ENCODE measurements at places on chromosomes 11 and 22.

- DNase-seq: no peak
- H3K36me3 ChIP-seq: no peaks in the 10 kb centered on the region
Observed at GRCh38 chr11:65736810-65737209, 16.2 kb upstream of the RNASEH2C start.

GRCh38 chr11:116535994-116536393 is 236.8 kb downstream of the BUD13 start:
- DNase-seq: no peak
- H3K4me3 ChIP-seq: no peak overlapping the region
- H3K4me1 ChIP-seq: no peaks in the 10 kb centered on the region
- H3K27ac ChIP-seq: no peak overlapping the region

DNA sequence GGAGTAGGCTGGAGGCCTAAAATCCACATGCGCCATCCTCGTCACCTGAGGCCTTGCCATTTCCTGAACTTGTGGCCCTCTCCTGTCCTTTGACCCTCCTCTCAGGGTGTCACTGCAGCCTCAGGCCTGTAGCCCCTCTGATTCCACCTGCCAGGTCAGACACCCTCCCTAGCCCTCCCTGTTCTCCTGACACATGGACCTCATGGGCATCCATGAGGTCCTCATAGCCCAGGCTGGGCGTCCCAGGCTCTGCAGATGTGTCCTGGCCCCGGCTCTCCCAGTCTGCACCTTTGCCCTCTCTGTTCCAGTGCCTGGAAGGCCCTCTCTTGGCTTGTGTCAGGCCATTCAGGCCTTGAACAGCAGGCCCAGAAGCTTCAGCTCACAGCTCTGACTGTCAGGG is 15.8 kb downstream of the RAB36 start:
- no peaks in the 10 kb centered on the region for H3K36me3 ChIP-seq
- DNase-seq: no peak
- peaks cover 10% of the 10 kb centered on the region for H3K4me1 ChIP-seq

DNA sequence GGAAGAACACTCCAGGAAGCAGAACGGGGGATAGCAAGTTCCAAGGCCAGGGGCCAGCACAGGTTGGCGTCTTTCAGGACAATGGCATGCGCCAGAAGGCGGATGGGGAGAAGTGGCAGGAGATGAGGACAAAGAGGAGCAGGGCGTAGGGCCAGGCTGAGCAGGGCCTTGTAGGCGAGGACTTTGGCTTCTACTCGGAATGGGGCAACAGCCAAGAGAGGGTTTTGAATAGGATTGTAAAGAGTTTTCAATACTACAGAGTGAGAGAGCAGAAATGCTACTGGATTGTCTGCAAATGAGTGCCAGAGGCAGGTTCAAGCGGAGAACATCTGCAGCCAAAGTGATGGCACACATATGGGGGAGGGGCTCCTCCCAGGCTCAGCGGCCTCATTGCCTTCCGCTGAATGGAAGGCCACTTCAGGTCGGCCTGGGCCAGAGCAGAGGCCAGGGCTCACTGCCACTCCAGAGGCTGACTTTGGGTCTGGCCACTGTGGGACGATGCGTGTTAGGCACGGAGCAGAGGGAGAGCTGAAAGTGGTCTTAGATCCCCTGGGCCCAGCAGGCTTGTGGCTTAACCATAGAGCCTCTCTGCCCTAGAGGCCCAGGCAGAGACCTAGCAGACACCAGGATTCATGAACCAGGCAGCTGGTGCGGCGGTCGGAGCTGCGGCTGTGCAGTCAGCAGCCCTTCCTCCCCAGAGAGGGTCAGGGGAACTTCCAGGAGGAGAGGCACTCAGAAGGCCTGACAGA is 118.2 kb downstream of the DSCAML1 start:
- H3K27ac ChIP-seq: no peak overlapping the region
- H3K36me3 ChIP-seq: no peaks in the 10 kb centered on the region
- no peaks in the 10 kb centered on the region for H3K4me1 ChIP-seq
- no peak for DNase-seq
- H3K27me3 ChIP-seq: peaks cover 63% of the 10 kb centered on the region
- no peak overlapping the region for H3K4me3 ChIP-seq
